Stimulated activated CD4-positive, alpha-beta T cell treated with anti-CD3 and anti-CD28 coated beads, TNF-alpha, amount 100 ng/mL, for 24 hours (primary cell): ENCODE measurements at places on chromosomes 2 and 18.

- DNase-seq: no peak
These were observed 145.1 kb upstream of the PID1 start for GRCh38 chr2:229416116-229416694.

DNA sequence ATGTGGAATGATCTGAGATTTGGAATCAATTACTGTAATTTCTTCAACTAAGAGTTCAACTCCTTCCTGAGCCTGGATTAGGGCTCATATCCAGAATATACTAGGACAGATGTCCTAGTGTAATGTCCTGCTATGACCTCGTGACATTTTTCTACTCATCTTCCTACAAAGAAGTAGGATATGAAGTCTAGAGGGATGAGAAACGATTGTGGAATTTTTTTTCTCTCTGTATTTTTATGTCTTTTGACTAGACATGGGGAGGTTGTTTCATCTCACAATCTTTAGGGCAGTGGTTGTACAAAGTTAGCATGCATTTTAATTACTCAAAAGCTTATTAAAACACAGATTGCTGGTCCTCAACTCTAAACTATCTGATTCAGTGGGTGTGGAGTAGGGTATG is 203.0 kb downstream of the PARD3B start:
- no peak for DNase-seq

DNA sequence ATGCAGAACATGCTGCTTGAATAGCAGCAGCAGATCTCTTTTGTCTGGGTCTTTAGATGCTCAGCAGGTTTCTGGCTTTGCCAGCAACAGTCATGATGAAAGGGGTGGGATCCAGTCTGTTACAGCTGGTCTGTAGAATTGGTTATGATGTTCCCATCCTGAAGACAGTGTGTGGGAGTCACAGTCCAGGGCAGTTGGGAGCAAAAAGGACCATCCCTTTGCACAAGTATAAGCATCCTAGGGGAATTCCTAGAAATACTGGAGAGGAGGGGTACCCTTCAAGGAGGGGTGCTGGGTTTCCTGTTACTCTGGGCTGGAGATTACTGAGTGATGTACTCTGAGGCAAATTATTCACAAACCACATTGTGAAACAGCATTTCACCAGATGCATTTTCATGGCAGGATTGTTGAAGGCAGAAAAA is 119.9 kb upstream of the RND3 start:
- DNase-seq: no peak

DNA sequence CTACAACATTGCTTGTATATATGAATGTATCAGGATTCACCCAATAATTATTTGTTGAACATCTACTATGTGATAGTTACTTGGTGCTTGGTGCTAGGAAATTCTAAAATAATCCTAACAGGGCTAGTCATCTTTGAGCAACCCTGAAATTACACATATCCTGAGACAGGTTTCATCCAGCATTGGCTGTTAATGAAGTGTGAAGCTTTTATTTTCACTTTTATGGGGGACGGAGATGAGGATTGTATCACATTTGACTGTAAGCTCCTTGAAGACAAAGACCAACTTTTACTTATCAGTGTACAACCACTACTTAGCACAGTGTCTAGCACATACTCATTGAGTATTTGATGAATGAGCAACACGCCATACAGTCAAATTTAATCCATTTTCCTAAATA is 6.8 kb upstream of the GALM start:
- no peak for DNase-seq

DNA sequence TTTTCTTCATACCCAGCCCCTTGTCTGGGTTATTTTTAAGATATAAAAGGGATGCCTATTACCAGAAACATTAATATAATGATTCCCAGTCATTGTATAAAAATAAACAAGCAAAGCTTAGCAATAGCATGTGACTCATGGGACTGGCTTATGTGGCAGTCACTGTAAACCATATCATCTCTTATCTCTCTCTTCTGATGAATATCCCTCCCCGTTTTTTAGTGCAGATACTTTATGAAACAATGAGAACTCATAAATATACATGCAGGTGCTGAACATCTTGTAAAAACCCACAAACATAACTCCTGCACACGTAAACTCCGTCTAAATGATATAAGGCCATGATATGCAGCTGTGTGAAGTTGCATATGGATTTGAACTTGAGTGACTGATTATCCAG is 154.9 kb downstream of the MGAT5 start:
- DNase-seq: no peak

DNA sequence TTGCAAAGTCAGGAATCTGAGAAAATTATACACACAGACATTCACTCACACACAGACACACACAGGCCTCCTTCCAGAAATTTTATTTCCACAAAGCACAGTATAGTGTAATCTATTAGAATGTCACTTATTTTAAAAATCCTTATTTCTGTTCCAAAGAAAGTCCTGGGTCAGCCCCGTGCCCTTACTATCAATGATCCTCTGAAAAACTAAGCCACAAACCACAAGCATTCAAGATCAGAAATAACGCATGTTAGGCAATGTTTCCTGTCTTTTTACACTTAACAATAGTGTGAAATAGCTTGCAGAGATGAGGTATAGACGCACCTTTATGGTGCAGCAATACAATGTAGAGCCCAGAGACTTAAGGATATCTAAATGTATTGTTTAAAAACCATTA is 25.8 kb downstream of the TBC1D8 start:
- no peak for DNase-seq

GRCh38 chr18:76263046-76264005 is 231.7 kb downstream of the ZNF516 start:
- DNase-seq: no peak

DNA sequence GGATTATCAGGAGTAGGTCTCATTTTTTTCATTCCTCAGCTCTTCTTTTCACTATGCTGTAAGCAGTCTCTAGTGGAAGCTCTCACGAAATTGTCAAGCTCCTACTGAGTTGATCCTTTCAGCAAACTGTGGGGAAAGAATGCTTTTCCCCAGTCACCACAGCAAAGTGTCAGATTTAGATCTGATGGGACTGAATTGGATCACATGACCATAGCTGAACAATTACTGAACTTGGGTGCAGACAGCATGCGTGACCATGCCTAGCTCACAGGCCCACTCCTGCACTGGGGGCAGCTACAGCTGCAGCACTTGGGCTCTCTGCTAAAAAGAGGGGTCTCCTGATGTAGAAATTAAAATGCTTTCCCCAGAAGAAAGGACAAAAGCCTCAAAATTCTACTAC is 3.1 kb downstream of the ARHGAP15 start:
- no peak for DNase-seq

DNA sequence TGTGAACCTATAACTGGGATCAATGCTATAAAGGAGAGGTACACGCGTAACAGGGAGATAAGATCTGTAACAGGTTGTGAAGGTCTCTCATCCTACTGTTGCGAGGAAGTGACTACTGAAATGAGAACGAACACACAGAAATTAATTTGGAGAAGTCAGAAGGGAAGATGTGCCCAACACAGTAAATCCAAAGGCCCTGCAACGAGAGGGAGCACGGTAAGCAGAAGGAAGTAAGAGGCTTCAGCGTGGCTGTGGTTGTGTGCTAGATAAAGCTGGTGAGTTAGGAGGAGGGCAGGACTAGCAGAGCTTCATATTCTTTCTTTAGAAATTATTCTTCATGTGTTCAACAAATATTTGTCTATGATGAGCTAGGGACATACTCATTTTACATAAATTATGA is 2.5 kb upstream of the ATG16L1 start:
- DNase-seq: no peak

DNA sequence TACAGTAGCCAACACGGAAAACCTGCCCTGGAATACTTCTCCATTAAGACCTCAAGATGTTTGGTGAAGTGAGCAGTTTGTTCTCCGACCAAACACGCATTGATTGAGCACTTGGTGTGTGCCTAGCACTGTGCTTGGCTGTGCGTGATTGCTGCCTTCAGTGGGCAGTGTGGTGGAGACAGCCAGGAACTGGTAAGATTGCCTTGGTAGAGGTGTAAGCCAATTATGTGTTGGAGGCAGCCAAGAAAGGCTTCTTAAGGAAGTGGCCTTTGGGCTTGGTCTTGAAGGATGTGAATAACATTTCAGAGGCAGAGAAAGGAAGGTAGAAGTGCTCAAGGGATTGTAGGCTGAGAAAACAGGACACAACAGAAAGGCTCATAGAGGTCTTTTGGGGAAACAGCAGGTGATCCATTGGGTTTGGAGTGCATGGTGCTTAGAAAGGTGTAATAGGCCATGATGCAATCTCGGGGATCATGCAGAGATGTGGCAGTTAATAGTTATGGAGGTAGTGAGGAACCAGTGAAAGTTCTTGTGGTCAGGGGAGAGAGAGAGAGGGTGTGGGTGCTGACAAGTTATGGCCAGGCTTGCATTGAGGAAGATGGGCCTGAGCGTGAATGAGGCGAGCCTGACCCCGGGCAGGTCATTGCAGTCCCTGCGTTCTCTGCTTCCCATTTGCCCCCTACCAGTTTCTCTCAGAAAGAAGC is 6.3 kb downstream of the B3GNT2 start:
- no peak for DNase-seq

- no peak for DNase-seq
These were observed 177.2 kb downstream of the MYO3B start for GRCh38 chr2:170354855-170355780.

GRCh38 chr2:142582317-142582716 is 295.1 kb upstream of the KYNU start:
- DNase-seq: no peak

- no peak for DNase-seq
These were observed 1130.9 kb upstream of the SLC39A10 start for GRCh38 chr2:194526121-194526520.

- DNase-seq: no peak
These were observed 4.8 kb upstream of the LYPD6B start for GRCh38 chr2:149033716-149034115.

GRCh38 chr2:13201924-13202323 is 485.2 kb downstream of the TRIB2 start:
- DNase-seq: no peak

DNA sequence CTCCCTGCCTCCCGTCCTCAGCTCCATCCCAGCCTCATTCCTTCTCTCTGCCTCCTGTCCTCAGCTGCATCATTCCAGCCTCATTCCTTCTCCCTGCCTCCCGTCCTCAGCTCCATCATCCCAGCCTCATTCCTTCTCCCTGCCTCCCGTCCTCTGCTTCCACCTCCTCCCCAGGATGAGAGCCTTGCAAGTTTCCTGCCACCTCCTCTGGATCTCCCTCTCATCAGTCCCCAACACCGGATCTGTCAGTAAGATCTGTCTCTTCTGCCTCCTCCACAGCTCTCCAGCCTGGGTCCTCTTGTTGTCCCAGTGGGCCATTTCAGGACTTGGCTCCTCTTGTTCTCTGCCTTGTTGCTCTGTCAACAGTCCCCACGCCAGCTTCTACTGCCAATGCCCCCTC is 130.9 kb downstream of the NDUFA10 start:
- no peak for DNase-seq

- DNase-seq: no peak
These were observed 118.5 kb upstream of the HDAC4 start for GRCh38 chr2:239519089-239519920.

DNA sequence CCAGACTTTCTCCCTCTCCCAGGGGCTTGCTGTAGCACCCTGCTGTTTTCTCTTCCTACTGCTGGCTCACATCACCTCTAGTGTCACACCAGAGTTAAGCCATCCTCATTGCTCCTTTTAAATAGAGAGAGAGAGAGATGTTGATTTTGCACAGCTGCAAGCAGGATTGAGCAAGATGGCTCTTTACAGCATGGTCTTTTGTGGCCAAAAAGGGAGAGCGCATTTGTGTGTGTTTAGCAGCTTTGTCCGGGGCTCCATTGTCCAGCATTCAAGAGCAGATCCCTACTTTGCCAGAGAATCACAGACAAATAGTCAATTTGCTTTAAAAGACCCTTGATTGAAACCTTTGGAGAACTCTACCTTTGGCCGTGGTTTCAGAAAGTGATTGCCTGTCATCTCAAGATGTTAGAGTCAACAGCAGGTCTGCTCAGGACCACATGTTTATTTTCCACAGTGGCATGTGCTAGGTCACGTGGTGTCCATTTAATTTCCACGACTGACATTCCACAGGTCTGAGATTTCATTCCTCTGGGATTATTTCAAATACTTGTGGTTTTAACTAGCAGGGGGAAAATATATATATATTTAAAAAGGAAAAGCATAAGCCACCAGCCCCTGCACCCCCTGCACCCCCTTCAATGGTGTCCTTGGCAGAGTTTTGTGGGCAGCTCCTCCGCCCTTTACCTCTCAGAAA is 359.9 kb upstream of the SLC14A2 start:
- no peak for DNase-seq

- no peak for DNase-seq
These were observed 229.5 kb downstream of the CNTNAP5 start for GRCh38 chr2:124254621-124255020.

DNA sequence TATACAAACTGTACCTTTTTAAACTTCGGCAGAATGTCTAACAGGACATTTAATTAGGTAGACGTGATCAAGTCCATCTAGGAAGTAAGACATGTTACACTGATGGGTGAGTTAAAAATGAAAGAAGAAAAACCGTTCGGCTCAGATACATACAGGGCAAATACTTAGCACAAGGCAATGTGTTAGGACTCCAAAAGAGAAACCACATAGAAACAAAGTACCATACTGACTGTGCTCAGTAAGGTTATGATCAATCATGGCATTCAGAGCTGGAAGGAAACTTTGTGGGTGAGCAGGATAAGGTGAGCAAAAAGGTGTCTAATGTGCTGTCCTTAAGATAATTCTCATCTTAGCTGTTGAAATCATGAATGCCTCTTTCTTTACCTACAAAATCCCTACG is 211.9 kb downstream of the STK39 start:
- no peak for DNase-seq

DNA sequence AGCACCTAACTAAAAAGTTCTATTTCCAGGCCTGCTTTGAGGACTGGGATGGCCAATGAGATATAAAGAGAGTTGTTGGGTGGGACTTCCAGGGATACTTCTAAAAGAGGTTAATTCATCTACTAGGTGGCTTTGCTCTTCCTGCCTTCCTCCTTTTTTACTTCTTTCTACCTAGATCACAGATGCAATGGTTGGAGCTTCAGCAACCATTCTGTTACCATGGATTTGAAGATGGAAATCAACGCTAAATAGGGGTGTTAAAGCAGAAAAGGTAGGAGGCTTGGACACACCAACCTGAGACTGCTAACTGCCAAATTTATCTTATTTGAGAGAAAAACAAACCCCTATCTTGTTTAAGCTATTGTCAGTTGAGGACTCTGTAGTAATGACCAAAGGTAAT is 116.3 kb upstream of the STON1 start:
- no peak for DNase-seq

DNA sequence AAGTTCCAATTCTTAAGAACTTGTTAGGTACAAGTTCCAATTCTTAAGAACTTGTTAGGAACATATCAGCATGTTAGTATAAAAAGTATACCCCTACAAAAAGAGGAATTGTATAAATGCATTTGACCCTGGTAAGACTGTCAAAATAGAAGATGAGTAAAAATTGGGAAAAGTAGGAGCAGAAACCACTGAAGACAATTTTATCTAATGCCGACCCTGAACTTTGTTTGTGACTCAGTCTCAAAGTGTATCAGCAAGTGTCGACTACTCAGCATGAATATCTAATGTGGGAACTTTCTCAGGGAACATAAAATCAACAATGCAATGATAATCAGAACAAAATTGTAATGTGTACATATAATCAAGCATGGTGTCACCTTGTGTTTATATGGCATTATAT is 583 bp upstream of the CD226 start:
- no peak for DNase-seq

GRCh38 chr2:121104721-121105141 is 180.3 kb downstream of the TFCP2L1 start:
- no peak for DNase-seq
